Fibroblast of villous mesenchyme (primary cell): ENCODE measurements at places on chromosomes 4 and X.

DNA sequence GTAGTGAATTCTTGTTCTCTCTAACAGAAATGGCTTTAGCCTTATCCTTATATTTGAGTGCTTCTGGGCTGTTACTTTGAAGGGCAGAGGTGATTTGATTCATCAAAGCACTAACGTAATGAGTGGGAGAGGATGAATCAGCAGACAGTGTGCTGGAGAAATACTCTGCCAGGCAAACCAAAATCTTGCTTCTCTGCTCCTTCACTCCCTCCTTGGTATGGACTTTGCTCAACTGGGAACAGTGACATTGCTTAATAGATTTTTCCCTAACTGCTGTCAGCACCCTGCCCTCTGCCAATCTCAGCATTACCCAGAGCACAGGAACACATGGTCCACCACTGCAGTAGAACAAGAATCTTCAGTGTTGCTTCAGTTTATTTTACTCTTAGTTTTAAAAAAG, 56.0 kb downstream of the PDLIM5 start:
- peak; percentile 93 for DNase-seq

- no peak for DNase-seq
These were observed 248.7 kb downstream of the IL1RAPL1 start for GRCh38 chrX:28835991-28836390.

GRCh38 chr4:102735582-102735981, 25.2 kb downstream of the MANBA start:
- no peak for DNase-seq

DNA sequence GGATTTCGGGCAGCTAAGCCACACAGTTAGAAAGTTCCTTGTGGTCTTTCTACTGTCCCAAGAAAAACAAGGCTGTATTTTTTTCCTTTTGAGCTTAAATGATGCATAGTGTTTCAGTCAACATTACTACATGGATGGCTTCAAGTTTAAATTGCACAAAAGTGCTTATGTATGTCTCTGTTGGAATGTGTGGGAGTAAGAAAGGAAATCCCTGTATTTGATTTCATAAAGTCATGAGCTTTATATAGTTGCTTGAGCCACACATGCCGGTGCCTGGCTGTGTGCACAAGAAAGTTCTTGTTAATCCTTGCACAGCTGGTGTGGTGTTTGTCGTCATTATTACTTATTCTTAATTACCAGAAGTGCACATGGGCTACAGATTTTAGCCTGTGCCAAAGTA, 262.2 kb downstream of the ARHGAP10 start:
- DNase-seq, result peak; percentile 75

DNA sequence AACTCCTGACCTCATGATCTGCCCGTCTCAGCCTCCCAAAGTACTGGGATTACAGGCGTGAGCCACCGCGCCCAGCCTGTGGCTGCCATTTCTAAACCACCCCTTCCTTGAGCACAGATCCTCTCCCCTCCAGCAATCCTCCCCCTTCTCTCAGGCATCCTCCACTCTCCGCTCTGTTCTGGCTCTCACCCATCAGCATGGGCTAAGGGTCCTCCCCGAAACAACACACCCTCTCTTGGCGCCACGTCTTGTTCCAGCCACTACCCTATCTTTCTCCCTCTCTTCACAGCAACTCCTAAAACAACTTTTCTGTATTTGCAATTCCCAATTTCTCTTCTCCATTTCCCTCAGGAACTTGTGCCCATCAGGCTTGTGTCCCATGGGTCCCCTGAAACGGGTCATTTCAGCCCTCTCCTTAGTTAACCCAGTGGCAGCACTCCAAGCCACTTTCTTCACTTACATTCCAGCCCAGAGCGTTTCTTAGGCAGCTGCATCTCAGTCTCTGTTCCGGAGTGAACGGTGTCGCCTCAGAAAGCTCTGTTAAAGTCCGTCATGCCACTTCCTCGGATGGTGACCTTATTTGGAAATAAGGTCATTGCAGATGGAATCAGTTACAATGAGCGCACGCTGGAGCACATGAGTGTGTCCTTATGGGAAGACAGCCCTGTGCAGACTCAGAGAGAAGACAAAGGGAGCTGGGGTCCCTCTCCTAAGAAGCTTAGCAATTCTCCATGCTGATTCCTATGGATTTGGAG, 28.3 kb upstream of the CLDN24 start:
- no peak for DNase-seq

GRCh38 chr4:36088542-36088941, 155.8 kb downstream of the ARAP2 start:
- DNase-seq, result peak; percentile 1

DNA sequence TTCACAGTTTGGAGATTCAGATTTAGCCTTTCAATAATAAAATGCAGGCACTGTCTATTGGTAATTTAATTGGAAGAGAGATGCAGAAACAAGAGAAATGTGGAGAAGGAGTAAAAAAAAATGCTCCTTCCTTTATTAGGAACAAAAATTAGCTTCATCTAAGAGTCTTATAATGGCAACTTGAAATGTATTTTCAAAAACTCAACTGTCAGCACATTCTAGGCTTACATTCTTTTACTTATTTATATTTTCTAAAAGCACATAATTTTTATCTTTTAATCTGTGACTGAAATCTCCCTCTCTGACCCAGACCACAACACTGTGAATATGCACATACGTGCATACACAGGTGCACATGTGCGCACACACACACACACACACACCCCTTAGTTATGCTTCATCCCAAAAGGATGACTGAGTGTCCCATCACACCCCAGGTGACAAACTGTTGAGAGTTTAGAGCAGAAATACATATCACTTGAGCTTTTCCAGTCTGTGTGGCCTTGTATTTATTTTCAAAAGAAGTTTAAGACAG, 29.7 kb downstream of the NR3C2 start:
- DNase-seq, result no peak

DNA sequence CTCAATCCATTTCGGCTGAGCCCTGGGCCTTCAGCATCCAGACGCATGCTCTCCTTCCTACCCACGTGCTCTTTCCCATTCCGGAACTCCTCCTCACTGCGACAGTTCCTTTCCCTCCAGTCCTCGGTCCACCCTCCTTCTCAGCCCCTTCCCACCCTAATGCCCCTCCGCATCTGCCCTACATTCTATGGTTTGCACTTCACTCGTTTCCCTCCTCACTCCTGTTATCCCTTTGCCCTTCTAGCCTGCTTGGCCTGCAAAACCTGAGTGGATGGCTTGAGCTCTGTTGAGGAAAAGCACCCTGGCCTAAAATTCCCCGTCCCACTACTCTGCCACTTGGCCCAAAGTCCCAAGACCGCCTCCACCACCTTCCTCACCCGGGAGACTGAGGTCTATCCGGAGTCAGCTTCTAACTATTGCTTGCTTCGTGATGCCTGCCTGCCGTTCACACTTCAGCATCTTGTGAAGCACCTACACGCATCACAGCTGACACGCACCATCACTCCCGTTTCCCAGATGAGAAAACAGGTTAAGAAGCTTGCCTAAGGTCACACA, 38.6 kb downstream of the MAP7D3 start:
- no peak for DNase-seq

GRCh38 chrX:29231800-29232199, 644.6 kb downstream of the IL1RAPL1 start:
- DNase-seq, result no peak

DNA sequence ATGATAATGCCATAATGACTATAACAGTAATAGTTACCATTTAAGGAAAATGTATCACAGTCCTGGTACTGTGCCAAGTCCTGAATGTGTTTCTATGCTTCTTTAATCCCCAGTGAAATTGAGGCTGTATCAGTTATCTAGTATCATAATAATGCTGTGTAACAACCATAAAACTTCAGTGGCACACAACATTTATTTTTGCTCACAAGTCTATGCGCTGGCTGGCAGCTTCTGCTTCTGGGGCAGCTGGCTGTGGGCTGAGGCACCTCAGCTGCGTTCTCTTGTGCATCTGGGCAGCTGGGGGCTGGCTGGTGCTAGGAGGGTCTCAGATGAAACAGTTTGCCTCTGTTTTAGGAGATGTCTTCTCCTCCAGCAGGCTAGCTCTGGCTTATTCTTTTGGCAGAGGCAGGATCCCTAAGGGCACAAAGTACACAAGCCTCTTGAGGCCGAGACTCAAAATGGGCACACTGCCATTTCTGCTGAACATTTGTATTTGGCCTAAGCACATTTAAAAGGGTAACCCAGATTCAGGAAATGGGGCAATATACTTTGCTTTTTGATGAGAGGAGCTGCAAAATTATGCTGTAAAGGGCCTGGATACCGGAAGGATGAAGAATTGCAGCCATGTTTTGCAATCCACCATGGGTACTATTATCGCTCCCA, 62.6 kb upstream of the DHX15 start:
- DNase-seq, result no peak

DNA sequence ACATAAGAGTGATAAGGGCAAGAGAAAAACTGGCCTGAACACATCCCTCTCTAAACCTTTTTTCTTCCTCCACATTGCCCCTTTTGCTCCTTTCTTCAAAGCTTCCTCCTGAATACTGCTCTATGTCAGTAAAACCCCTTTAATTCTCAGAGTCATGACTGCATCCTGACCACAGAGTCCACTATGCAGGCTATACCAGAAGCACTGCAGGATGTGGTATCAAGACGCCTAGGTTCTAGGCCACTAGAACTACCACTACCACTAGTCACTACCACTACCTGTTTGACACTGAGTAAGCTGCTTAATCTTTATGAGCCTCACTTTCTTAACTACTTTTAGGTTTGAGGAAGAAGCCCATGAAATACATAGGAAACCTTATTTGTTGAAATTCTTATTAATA, 38.7 kb downstream of the ARHGEF9 start:
- DNase-seq, result no peak

DNA sequence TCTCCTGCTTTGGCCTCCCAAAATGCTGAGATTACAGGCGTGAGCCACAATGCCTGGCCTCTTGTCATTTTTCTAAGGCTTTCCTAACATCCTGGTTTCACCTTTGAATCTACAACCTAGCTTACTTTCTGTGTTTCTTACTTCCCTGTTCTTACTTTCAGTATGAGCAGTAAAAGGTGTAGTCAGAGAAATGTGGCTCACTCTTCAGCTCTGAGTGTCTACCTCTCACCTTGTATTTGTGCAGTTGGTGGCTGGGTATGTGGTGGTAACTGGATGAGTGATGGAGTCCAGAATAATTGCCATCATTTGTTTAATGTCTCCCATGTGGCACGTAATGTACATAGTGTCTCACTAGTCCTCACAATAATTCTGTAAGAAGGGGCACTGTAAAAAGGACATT, 19.1 kb upstream of the CXCL11 start:
- no peak for DNase-seq

GRCh38 chr4:77629885-77630284, 24.3 kb downstream of the CXCL13 start:
- no peak for DNase-seq

DNA sequence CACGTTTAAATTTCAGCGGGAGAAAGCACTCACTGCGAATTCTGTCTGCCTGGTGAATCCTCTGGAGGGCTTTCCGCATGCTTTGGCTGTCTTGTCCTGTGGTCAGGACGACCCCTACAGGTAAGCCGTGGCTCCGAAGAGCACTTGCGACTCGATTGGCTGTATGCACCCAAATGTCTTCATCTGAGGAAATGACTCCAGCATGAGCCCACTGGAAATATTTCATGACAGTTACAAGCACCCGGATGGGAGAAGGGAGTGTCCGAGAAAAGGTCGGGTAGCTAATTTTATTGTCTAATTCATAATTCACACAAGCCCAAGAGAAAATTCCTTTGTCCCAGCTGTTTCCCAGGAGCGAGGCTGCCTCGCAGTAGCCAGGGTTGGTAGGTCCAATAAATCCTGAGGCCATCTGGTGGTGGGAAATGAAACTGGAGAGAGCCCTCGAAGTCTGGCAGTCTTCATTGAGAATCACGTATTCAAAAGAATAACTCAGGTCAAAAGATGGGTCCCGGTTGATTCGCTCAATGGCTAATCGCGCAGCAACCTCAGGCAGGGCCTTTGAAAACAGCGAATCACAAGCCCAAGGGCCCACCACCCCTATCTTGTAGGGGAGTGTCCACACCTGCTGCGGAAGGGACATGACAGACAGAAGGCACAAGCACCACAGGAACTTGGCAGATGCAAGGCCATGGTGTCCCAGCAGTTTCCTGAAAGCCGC, 6.6 kb downstream of the GUCY2F start:
- peak; percentile 32 for DNase-seq

- DNase-seq, result no peak
These were observed 42.9 kb downstream of the SMAD1 start for GRCh38 chr4:145524552-145524951.

GRCh38 chrX:2691543-2692220, 587 bp downstream of the CD99 start:
- peak; percentile 58 for DNase-seq

- DNase-seq, result peak; percentile 60
These were observed 3.0 kb downstream of the ANK2 start for GRCh38 chr4:113052379-113052951.

- DNase-seq, result no peak
These were observed 36.6 kb upstream of the HGFAC start for GRCh38 chr4:3405176-3405575.

DNA sequence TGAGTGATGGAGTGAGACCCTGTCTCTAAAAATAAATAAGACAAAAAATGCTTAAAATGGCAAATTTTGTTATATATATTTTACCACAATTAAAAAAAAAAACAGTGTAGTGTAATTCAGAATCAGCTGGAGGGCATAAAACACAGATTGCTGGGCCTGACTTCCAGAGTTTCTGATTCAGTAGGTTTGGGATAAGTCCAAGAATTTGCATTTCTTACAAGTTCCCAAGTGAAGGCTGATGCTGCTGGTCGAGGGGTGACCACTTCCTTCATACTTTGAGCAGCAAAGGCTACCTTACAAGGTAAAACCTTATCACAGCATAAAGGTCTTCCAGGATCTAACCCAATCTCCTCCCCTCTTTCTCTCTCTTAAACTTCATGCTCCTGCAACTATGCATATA, 40.7 kb downstream of the KLHL8 start:
- DNase-seq, result no peak

GRCh38 chrX:118254611-118255010, 91.3 kb upstream of the WDR44 start:
- DNase-seq, result peak; percentile 56

- peak; percentile 53 for DNase-seq
These were observed 32.4 kb upstream of the RBPJ start for GRCh38 chr4:26288355-26288909.

GRCh38 chr4:116724249-116724648, 361.1 kb downstream of the TRAM1L1 start:
- DNase-seq, result no peak

DNA sequence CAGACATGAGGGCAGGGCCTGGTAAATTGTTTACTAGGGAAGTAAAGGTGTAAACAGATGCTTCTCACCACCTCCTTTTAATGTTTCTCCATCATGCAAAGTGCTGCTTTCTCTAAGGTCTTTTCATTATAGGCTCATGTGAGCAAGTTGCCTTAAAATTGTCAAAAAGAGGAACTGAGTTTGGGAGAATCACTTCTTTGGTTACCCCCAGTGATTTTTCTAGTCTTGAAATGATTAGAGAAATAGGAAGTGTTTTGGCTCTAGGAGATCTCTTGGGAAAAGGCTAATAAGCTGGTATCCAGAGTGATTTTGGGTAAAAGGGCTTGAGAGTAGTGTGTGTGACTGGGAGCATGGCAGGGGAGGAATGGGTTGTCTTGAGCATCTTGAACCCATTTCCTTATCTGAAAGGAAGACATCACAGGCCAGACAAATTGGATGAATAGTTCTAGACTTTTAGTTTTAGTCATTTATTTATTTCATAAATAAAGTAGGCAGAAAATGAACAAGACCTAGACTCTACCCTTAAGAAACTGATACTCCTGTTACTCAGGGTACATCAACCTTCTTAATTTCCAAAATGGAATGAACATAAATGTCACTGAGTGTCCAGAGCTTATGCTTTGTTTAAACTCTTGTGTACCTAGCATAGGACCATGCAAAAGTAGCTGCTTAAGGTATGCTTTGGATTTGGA, 14.2 kb downstream of the GRPR start:
- DNase-seq, result no peak
